ENCODE measurements at places on chromosomes 2 and 18.

DNA sequence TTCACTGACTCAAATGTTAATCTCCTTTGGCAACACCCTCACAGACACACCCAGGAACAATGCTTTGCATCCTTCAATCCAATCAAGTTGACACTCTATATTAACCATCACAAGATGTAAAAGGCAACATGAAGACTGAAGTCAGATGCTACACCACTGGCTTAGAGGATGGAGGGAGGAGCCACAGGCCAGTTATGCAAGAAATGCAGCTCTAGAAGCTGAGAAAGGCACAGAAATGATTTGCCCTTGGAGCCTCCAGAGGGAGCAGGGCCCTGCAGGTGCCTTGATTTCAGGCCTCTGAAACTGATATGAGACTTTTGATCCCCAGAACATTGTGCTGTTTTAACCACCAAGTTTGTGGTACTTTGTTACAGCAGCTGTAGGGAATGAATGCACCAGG, 276.3 kb downstream of the KCNS3 start:
- DNase-seq: no peak

DNA sequence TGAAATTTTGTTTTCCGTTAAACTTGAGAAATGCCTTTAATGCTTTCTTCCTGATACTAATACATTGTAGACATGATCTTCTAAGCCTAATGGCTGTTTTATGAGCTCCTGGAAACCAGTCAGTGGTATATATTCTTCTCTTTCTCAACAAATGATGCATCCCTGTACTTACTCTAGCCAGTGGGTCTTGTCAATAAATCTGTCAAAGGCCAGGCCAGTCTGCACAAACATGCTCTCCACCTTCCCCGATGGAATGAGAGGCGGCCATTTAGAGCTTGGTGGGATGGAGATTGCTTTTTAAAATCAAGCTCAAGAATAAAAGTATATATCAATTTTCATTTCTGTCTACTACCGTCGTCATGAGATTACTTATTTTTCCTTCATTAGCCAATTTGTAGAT, 140.1 kb downstream of the LYPD6B start:
- DNase-seq: no peak

- no peak for DNase-seq
These were observed 7.1 kb upstream of the CYS1 start for GRCh38 chr2:10087360-10087759.

DNA sequence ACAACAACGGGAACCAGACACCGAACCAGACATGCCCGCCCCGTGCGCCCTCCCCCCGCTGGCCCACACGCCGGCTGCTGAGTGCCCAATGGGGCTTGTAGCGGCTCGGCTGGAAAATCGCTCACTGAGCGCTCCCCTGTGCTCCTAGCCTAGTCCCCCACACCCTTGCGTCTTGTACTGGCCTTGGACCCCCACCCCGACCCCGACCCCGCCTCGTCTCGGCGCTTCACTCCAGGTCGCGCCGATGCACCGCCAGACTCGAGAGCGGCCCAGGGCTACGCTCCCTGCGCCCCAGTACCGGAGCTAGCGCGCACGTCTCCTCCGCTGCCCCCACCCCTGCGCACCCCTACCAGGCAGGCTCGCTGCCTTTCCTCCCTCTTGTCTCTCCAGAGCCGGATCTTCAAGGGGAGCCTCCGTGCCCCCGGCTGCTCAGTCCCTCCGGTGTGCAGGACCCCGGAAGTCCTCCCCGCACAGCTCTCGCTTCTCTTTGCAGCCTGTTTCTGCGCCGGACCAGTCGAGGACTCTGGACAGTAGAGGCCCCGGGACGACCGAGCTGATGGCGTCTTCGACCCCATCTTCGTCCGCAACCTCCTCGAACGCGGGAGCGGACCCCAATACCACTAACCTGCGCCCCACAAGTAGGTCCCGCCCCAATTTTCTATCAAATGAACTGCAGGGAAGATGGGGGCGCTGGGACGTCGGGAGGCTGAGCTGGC, 1.5 kb downstream of the GAD1 start:
- no peak for DNase-seq

DNA sequence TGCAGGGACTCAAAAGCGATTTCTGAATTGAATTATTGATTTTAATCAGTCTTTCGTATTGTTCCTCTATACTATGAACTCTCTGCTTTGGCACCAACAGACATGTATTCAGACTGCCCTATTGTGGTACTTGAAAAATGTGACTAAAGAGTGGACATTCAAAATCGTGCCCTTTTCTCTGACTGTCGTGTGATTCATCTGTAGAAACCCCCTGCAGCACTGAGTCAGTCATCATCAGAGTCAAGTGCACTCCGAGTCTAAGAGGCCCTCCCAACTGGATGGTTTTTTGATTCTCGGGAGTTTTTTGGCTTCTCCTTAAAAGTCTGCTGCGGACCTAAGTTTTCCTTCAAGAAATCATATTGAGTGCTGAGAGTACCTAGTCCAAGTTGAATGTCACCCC, 96.4 kb upstream of the FOSL2 start:
- no peak for DNase-seq

DNA sequence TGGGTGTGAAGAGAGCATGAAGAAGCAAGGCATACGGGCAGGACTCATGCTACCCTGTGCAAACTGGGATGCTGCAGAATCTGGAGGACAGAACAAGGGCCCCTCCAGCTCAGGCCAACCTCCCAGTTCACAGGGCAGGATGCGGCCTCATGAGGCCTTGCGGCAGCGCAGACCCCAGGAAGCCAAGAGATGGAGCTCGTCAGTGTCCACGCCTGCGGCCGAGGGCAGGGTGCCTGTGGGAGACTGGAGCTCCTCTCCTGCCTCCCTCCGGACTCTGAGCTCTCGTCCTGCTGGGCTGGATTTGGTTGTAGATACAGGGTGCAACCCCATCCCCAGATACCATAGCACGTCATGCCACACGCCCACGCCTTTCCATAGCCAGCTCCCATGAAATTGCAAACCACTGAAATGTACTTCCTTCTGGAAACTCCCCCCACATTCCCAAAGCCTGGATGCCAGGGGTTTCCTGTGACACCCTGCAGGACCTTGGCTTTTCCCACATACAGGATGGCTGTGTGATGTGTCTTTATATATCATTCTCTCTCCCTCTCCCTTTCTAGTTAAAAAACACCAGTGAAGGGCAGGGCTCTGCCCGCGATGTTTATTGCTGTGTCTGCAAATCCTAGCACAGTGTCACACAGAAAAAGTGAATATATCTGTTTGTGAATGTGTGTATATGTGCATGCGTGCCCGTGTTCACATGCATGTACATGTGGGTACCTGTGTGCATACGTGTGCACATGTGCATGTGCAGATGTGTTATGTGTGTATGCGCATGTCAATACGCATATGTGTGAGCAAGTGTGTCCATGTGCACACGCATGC, 12.3 kb upstream of the SNTG2 start:
- no peak for DNase-seq

DNA sequence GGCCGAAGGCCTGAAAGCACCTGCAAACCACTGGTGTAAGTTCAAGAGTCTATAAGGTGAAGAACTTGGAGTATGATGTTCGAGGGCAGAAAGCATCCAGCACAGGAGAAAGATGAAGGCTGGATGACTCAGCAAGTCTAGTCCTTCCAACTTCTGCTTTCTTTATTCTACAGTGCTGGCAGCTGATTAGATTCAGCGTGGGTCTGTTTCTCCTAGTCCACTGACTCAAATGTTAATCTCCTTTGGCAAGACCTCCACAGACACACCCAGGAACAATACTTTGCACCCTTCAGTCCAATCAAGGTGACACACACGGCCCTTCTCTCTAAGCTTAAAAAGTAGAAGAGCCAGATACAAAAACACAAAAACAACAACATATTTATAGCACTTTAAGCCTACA, 43.4 kb downstream of the NMS start:
- DNase-seq: no peak

GRCh38 chr2:131349021-131349420, 14.9 kb downstream of the RAB6D start:
- no peak for DNase-seq

DNA sequence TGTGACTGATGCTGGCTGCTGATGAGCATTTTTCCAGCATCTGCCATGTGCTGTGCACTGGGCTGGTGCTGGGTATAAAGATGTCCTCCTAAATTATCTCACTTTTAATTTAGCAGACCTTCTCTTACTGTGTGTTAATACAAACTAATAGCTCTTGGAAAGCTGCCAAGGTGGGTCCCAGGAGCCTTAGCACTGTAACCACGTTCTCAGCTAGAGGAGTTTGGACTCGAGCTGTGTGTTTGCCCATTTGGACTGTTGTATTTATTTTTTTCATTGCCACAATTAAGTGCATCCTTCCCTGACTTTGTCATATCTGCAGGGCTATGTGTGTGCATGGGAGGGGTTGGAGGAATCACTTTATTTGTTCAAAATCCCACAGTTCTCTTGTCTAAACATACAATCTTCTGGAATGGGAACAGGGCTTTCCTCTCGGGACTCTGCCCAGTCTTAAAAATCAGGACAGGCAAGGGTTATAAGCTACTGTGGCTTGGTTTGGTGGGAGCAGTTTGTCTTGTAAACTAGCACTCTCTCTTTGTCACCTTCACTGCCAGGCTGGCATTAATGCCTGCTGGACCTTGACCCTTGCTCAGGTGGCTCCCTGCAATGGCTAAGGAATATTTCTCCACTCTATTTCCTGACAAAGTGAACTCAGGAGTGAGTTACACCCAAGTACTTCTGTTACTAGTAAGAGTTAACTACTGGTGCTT, 129.7 kb upstream of the MGAT5 start:
- DNase-seq: no peak

DNA sequence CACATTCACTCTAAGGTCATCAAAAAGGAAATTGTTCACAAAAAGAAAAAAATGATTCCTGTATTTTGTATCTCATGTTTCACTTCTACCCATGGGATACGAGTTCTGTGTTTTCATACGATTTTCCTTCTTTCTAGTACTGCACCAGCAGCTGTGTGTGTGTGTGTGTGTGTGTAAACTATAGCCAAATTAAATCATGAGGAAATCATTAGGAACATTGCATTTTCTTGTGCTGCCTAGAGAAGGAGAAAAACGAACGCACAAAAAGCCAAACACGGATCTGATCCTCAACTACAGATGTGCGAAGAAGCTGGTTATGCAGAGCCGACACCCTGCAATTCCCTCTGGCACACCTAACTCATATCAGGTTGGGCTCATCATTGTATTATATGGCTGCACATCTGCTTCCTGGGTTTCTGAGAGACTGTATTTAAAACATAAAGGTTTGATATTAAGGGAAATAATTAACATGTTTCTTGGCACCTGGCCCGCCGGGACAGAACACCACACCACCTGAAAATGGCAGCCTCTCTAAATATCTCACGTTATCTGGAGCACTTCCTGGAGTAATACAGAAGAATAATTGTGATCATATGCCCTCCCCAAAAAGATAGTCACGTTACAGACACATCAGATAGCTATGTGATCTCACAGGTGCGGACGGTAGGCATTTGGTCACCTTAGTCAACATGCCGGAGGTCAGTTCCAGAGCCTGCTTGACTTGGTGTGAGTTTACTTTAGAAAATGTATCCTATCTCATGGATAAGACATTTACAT, 586.3 kb upstream of the SALL3 start:
- no peak for DNase-seq

DNA sequence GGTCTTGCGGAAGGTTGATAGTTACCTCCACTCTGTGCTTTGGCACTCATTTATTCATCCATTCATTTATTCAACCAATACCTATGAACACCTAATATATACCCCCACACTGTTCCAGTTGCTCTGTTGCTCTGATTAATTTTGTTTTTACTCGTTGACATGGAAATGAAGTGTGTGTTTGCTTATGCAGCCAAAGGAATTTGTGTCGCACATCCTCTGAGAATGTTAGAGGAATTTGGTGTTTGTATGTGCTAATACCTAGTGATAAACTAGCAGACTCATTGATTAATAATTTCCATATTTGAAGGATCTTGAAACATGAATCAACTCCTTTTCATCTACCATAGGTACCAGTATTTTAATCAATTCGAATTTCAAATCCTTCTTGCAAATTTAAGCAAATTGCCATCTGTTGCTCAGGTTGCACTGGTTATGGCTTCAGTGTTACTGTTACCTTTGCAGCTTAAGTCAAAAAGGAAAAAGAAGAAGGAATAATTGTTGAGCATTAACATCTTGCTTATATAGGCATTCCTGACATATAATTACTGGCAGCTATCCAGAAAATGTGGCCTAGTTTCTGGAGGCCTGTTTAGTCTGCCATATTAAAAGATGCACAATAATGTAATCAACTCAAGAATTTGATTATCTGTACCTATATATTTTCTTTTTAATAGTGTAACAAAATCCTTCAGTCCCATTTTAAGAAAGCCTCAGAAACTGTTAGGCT, 25.7 kb upstream of the CRIM1 start:
- DNase-seq: no peak

DNA sequence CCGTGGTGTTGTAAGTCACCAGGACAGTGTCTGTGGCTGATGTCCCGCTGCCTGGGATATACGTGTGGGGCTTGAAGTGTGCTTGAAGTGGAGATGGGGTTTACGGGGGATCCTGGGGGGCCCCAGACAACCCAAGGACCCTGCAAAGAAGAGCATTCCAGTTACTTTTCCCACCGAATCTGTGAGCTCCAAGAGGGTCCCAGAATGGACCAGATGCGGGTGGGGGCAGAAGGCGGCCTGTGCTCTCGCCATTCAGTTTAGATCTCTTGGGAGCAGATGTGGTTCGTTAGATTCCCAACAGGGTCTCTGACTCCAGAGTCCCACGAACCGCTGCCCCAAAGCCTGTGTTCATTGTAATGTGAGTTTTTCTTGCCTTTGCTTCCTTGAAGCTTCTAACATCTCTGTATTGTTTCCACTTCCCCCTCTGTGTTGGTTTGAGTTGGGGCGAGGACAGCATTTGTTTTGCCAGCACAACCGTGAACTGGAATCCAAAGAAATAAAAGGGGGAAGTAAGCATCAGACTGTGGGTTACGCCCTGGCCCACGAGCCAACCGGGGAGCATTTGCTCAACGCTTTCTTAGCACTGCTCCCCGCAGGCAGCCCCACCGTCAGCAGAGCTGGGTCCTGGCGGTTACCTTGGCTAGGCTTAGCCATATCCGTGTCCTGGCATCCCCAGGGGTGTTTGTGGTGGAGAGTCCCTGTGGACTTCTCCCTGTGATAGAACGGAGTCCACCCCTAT, 92.1 kb downstream of the SH3BP4 start:
- DNase-seq: peak; percentile 60

DNA sequence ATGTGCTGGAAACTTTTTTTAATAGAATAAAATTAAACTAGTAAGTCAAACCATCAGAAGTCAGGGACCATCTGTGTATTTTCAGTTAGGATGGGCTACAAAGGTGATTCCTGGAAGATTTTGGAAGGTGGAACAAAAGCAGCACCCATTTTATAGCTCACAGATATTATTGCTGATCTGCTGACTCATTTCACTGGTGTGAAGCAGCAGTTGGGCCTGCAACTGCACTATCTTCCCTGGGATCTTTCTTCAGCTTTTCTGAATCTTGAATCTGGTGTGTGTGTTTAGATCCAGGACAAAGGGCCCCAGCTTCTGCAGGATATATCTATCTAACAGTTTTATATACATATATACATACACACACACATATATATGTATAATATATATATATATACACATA, 35.6 kb upstream of the BCL11A start:
- no peak for DNase-seq

- no peak for DNase-seq
These were observed 94.4 kb downstream of the KCTD18 start for GRCh38 chr2:200415455-200415854.

GRCh38 chr2:121333834-121334558, 49.0 kb upstream of the TFCP2L1 start:
- no peak for DNase-seq

- no peak for DNase-seq
These were observed 47.6 kb upstream of the SH3RF3 start for GRCh38 chr2:109081374-109081773.
